ENCODE measurements at places on chromosomes 11 and 22.
A peak's percentile ranks its signal among the peaks of the same experiment; 100 is the strongest.

DNA sequence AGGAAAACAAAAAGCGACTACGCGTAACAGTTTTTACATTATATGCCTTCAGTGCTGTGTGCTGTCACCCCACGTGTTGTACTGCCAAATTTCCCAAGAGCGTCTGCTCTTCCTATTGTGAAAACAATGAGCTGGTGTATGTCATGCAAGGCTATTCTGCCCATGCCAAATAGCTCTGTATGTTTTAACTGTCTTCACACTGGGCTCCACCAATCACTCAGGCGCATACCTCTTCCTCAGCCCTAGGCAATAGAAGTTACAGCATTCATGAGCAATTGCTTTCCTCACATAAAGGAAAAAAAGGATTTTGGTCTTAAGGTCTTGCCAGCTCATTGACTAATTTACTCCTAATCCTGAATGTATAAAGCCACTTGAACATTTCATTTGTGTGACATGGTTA is 606.8 kb downstream of the NTM start:
- no peak for DNase-seq

GRCh38 chr11:118572061-118572980 is at the start of gene ARCN1:
ARCN1 (plus strand) TSS chr11:118572409; CDS start chr11:118572548, 139 bp downstream.
- peak; percentile 73 for DNase-seq

- peak; percentile 93 for DNase-seq
Measured at GRCh38 chr22:36405671-36406538, 18.1 kb upstream of the MYH9 start.

DNA sequence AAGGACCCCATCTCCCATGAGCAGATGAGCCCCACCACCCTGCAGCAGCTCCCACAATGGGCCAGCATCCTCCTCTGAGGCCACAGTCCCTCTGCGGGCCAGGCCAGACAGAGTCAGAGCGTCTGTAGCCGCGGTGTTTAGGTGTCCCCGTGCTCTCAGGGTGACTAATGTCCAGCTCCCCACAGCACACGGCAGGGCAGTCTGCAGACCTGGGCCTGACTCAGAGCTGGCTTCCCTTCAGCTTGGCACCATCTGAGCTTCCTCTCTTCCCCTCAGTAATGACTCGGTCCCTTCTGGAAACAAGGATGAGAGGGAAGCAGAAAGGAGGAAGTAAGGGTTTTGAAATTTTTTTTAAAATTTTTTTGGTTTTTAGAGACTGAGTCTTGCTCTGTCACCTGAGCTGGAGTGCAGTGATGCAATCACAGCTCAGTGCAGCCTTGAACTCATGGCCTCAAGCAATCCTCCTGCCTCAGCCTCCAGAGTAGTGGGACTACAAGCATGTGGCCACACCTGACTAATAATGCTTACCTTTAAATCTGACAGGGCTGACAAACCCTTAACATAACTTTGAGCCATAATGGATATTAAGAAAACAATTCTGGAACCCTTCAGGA is 28.5 kb downstream of the LRRC74B start:
- no peak for DNase-seq

DNA sequence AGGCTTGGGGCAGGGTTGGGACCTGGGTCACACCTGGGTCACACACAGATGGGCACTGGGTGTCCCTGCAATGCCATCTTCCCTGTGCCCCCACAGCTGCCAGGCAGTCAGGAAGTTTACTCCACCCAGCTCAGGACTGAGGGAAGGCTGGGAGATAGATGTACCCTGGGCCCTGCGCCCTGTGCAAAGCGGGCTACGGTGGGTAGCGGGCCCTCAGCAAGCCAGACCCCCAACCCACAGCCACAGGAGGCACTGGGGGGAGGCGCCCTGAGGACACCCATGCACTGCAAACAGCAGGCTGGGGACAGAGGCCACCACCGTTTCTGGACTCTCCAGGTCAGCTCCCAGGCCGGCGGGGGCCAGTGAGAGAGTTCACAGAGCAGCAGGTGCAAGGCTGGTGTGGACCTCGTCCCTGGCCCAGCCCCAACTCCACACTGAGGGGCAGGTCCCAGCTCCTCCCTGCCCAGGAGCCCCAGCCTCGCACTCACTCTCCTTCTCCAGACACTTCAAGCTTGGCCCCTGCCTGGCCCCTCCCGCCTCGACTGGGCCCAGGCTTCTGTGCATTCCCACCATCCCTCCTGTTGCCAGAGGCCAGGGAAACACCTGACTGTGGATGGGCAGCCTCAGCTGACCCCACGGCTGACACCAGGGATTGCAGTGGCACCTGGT is 4.9 kb downstream of the DUSP8 start:
- DNase-seq: no peak

- no peak for DNase-seq
Measured at GRCh38 chr22:42585096-42585495, 29.6 kb downstream of the POLDIP3 start.

DNA sequence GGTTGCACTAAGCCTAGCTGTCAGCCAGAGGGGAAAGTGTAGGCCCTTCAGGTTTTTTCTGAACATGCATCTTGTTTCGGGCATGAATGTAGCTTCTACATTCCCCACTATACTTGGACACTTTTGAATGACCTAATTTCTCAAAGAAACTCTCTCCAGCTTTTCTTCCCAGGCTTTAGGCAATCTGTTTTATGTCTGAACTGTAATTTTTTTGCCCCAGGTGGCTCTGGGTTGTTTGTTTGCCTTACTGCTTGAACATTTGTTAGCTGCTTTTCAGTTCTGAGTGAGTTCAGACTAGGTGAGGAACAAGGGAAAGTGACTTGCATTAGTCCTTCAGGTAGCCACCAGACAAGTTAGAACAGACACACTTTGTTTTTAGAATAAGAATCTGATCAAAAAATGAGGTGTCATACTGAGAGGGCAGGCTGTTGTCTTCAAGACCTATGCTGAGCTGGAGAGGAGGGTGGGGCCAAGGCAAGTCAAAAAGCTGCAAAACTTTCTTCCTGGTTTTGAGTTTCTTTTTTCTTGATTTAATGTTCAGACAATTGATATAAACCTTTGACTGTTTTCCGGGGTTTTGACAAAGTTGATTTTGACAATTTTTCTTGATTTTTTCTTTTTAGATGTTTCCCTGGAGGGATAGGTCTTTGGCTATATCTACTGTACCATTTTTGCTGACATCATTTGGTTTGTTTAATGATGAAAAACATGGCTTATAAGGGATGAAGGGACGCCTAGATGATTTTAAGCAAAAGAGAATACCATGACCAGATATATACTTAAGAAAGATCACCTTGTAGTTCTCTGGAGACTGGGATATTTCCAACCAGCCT is 182.8 kb downstream of the WNT11 start:
- DNase-seq: no peak

DNA sequence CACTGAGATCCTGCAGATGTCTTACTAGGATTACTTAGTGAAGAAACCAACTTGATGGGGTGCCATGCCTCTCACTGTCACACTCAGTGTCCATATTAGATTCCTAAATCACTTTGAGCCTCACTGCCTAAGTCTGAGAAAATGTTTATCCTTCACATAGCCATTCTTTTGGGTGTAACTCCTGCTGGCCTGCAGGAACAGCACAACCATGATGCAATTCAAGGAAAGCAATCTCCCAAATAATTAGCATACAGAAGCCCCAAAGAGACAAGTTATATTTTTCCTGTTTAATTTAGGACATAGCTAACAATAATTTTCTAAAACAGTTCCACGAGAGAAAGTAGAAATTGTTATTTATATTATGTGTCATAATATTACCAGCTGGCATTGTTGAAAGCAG is 655.5 kb downstream of the KCNA4 start:
- no peak for DNase-seq

GRCh38 chr11:74417379-74417804 is 19.2 kb upstream of the PGM2L1 start:
- no peak for DNase-seq

Measured in T-helper 1 cell (primary cell).